ENCODE measurements at places on chromosomes 7 and 10.

DNA sequence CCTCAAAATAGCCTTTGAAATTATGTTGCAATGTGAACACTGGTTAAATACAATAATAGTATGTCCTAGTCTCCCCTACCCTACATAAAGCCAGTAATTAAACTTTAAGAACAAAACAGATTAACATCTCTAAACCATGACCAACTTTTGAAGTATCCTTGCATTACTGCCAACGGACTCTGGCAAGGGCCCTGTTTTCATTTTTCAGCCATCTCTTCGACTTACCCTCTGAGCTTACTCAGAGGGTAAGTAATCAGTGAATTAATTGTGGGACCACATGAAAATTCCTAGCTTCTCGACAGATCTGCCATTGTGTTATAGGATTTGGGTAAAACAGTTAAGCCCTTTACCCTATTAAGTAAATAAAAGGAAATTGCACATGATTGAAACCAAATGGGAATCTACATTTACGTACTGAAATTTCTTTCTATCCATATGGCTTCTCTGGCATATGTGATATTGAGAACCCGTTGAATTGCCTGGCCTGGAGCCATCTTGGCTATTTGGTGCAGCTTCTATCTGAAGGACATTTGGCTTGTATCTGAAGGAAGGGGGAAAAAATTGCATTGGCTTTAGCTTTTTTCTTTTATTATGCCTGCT lies 39.6 kb downstream of the DYNC1I1 start:
- no peak for DNase-seq

- DNase-seq, result no peak
Observed at GRCh38 chr10:84542522-84543490, 214.4 kb downstream of the CCSER2 start.

- DNase-seq, result no peak
Observed at GRCh38 chr7:135320268-135320667, 86.6 kb downstream of the STRA8 start.

DNA sequence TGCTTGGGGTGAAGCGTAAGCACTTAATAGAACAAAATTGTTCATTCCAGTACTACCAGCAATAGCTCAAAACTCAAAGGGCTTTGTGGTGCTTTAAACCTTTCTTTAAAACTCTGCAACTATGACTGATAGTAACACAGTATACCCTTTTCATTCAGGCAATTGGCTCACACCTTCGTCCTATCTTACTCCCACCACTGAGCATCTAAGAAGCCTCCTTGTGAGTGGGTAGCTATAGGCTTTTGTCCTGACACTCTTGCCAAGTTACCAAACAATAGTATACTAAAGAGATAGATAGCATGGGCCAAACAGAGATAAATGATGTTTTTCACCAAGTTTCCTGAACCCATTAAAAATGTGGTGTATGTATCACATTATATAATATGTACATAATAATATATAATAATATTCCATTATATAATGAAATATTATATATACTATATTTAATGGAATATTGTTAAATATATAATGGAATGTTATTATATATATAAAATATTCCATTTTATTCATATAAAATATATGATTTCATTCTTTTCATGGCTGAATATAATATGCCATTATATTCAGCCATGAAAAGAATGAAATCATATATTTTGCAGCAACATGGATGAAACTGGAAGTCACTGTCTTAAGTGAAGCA lies 96.2 kb downstream of the TES start:
- no peak for DNase-seq

DNA sequence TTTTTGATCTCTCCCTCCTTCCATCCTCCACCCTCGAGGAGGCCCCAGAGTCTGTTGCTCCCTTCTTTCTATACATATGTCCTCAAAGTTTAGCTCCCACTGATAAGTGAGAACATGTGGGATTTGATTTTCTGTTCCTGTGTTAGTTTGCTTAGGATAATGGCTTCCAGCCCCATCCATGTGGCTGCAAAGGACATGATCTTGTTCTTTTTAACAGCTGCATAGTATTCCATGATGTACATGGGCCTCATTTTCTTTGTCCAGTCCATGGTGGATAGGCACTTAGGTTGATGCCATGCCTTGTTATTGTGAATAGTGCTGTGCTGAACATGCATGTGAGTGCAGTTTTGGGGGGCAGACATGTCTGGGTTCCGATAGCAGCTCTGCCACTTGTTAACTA lies 51.4 kb downstream of the GATA3 start:
- DNase-seq, result no peak

DNA sequence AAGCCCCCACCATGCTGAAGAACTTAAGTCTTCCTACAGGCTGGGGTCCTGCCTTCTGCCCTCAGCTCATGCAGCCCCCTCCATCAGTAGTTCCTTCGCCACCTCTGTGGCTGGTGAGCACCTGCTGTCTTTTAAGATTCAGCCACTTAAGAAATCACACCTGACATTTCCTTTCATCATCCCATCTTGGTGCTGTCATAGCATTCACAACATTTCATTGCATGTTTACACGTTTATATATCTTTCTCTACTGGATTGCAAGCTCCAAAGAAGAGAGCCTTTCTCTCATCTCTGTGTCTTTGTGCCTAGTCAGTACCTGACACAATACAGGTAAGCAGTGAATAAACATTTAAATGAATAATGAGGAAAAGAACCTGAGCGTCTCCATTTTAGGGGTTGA lies 38.3 kb downstream of the SND1 start:
- DNase-seq, result no peak

- DNase-seq, result no peak
Observed at GRCh38 chr7:133741703-133742102, 385.4 kb upstream of the LRGUK start.

GRCh38 chr7:153948060-153948459 lies 104.1 kb upstream of the DPP6 start:
- DNase-seq, result no peak

- DNase-seq, result no peak
Observed at GRCh38 chr10:60809157-60809556, 30.9 kb downstream of the CDK1 start.

DNA sequence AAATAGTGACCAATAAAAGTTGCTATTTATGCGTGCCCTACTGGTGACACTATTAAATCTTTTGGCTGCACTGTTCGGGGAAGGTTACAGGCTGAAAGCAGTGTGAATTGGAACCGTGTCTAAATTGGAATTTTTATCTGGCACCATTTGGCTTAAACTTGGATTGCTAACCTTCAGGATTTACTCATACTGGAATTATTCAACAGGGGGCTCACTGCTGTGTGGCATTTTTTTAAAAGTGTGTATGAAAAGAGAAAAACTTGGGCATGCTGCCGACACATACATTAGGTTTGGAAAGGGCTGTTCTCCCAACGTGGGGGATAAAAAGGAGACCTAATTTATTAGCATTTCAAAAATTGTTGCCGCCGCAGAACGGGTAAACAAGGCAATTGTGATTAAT lies 537.9 kb upstream of the MGMT start:
- DNase-seq, result no peak

- DNase-seq, result no peak
Observed at GRCh38 chr7:92590711-92591310, 621 bp upstream of the FAM133B start.

- no peak for DNase-seq
Observed at GRCh38 chr10:110392868-110393740, 88.4 kb upstream of the SMNDC1 start.

GRCh38 chr10:53997953-53998352 lies 803.1 kb downstream of the PCDH15 start:
- DNase-seq, result no peak

DNA sequence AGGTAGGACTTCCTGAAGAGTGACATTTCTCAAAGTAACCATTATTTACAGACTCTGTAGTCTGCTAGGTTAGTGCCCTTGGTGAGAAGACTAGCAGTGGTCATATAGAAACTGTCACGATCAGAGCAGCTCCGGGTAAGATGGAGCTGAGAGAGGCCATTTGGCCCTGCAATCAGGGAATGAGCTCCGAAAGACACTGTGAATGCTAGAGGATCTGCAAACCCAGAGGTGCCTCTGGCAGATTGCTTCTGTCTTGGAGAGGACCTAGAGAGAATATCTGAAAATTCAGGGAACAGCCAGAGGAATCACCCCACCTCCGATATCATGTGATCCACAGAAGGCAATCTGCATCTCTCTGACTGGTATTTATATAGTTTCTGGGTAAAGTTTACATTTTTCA lies 246.9 kb upstream of the KMT2E start:
- DNase-seq, result no peak

GRCh38 chr10:102235598-102235920 lies 5.8 kb downstream of the PITX3 start:
- DNase-seq, result no peak

GRCh38 chr7:466465-467191 lies 53.0 kb downstream of the PDGFA start:
- DNase-seq, result no peak

Data from CD4-positive, alpha-beta T cell treated with Interferon gamma for 1 hour (primary cell).